SK-MEL-5 (cell line): ENCODE measurements at places on chromosomes 6 and 20.

GRCh38 chr6:153160221-153160620, 29.1 kb upstream of the RGS17 start:
- DNase-seq = no peak

DNA sequence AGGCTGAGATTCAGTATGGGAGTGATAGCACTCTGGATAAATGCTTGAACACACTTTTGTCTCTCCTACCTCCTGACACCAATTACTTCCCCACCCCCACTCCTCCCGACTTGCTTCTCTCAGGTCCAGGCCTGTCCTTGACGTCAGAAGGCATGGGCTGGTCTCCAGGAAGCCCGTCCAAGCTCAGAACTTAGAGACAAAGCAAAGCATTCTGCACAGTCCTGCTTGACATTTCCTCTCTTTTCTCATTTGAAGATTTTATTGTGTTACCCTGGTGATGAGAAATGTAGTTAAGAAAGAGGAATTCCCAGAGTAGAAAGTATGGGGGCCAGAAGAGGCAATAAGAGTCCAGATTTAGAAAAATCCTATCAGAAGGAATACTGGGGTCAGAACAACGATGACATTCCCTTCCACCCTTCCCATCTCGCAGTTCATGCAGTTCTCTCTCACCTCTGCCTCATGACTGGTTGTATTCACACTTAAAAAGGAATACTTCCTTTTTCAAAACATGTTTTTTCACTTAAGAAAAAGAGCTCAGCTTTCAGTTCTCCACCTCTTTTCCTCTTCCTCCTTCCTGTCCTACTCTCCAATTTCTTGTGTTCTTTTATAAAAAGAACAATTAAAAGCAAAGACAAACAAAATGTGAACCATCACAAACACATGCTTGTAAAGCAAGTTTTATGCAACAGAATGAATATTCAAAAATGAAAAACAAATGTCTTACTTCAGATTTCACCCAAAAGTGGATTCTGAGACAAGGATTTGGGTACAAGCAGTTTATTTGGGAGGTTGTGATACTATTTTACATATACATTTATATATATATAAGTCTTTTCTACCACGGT, 18.5 kb upstream of the FAM184A start:
- DNase-seq = peak; percentile 96

DNA sequence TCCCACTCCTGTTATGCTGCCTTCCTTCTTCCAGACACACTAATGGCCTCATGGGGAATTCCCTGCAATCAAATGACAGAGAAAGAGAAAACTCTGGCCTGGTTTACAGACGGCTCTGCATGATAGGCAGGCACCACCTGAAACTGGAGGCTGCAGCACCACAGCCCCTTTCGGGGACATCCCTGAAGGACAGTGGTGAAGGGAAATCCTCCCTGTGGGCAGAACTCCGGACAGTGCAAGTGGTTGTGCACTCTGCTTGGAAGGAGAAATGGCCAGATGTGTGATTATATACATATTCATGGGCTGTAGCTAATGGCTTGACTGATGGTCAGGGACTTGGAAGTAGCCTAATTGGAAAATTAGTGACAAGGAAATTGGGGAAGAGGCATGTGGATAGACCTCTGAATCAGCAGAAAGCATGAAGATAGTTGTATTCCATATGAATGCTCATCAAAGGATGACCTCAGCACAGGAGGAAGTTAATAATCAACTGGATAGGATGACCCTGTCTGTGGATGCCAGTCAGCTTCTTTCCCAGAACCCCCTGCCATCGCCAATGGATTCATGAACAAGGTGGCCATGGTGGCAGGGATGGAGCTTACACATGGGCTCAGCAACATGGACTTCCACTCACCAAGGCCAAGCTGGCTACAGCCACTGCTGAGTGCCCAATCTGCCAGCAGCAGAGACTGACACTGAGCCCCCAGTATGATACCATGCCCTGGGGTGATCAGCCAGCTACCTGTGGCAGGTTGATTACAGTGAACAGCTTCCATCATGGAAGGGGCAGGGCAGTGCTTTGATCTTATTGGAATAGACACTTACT, 44.5 kb upstream of the VSX1 start:
- DNase-seq = no peak

- DNase-seq = no peak
These were observed 99.4 kb downstream of the MYB start for GRCh38 chr6:135280375-135281136.

- no peak for DNase-seq
These were observed 16.8 kb upstream of the ZMYND8 start for GRCh38 chr20:47373206-47373733.

DNA sequence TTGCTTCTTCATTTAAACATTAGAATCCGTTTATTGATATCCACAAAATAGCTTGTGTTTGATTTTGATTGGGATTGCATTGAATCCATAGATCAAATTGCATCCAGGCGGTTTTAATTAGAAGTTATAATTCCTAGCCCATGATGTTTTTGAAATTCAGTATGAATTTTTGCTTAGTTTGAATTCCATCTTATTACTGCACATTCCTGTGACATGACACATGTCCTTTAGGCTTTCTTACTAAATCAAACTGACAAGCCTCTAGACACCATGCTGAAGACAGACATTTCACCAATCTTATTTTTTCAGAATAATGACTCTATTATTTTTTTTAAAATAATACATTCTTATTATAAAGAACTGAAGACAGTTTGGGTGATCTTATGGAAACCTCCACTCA, 21.4 kb upstream of the PI16 start:
- DNase-seq = no peak

DNA sequence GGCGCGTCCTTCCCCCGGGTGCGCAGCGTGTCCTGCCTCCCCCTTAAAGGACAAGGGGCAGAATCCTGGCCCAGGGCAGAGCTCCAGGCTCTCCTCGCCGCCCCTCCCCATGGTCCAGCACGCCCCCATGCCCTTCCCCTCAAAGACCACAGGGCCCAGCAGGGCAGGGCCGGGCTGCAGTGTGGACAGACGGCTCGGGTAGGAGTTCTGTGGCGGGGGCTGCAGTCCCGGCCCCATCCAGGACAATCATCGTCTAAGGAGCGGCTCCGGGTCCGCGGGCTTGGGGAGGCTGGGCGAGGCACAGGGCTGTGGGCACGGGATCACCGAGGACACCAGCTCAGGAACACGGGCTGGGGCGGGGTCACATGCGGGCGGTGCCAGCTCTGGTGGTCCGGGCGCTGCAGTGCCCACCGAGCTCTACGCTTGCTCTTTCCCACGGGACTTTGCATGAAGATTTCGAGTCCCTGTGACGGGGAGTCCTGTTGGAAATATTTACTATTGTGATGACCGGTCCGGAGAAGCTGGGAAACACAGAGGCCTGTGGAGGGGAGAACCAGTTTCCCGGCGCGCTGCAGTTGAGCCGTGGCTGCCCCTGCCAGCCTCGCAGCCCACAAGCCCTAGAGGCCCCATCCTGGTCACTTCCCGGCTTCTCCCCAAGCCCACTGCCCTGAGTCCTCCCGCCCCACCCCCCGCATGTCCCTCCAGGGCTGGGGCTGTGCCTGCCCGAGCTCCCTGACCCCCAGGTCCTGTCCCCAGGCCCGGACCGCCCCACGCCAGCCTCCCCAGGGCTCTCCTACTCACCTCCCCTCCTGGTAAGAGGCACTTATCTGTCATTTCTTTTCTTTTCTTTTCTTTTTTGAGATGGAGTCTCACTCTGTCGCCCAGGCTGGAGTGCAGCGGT, 20.6 kb downstream of the SLC17A9 start:
- no peak for DNase-seq

GRCh38 chr6:17448165-17448564, 54.8 kb downstream of the CAP2 start:
- DNase-seq = no peak

- peak; percentile 23 for DNase-seq
These were observed 31.0 kb downstream of the TIAM2 start for GRCh38 chr6:155026022-155026705.

DNA sequence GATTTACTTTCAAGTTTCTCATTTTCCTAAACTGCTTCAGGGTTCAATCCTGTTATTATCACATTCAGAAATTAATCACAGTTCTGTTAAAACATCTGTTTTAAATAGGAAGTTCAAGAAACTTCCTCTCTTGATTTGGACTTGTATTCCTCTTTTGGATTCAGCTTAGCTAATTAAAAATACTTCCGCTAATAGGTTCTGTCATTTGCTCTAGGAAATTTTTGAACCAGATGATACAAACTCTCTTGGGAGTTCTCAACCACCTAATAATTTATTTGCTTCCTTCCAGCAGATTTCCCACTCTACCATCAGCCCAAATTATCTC, 15.9 kb upstream of the TMEM30A start:
- DNase-seq = no peak

DNA sequence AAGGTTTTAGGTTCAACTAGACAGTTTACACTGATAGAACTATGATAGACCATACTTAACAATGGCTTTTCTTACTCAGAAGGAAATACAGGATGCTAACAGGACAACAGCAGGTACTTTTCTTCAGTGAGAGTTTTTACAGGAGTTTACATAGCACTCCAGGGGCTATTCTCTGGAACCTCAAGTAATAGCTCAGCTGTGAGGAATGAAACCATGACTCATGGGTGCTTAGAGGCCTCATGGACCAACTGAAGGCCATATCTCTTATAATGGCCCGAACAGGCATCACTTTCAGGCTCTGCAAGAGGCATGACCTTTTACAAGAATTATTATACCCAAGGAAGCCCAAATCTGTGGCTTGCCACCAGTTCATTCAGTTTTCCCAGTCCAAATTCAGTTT, 31.8 kb downstream of the TREML1 start:
- no peak for DNase-seq

DNA sequence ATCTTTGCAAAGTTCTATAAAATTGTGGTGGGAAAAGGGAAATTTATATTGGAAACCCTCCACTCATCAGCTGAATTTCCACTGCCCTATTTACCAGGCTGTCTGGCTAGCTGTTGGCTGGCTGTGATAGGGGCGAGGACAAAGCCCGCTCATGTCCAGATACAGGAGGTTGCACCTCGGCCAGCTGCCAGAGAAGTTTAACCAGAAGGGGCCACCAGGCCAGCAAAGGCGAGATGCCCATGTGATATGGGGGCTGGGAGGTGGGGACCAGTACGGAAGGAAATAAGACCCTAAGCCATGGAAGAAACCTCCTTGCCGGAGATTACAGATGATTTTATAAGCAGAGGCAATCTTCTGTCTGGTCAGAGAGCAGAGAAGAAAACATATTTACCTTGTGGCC, 143.8 kb downstream of the FNDC1 start:
- no peak for DNase-seq

DNA sequence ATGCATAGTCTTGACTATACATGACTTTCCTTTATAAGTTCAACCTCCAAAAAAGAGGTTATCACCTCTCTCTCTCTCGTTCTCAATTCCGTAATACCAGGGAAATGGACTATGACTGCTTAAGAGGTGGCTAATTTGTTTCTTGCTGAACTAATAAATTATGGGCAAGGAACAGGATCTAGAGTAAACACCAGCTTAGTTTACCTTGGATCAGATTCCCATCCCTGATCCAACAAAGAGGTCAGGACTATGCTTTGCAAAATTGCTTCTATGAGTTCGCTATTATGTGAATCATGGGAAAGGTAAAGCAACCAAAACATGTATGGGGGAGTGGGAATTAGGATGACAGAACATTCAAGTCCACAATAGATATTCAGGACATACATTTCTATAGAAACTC, 630.7 kb downstream of the HACE1 start:
- no peak for DNase-seq

GRCh38 chr6:156890627-156891314, 113.6 kb downstream of the ARID1B start:
- no peak for DNase-seq

DNA sequence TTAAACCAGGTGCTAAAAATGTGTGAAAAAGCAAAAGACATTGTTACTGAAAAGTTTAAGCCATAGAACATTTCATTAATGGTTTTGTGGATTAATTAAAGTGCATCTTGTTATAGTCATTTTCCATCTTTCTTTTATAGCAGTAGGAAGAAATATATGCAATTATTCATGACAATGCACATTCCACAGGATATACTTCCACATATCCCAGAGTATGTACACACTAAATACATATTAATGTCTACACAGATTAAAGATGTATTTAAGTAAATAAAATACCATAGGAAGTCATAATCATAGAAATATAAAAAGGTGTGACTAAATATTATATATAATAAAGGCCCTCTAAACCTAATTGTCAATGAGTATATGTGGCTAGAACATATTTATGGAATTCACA, 578.8 kb downstream of the PHF3 start:
- DNase-seq = no peak

DNA sequence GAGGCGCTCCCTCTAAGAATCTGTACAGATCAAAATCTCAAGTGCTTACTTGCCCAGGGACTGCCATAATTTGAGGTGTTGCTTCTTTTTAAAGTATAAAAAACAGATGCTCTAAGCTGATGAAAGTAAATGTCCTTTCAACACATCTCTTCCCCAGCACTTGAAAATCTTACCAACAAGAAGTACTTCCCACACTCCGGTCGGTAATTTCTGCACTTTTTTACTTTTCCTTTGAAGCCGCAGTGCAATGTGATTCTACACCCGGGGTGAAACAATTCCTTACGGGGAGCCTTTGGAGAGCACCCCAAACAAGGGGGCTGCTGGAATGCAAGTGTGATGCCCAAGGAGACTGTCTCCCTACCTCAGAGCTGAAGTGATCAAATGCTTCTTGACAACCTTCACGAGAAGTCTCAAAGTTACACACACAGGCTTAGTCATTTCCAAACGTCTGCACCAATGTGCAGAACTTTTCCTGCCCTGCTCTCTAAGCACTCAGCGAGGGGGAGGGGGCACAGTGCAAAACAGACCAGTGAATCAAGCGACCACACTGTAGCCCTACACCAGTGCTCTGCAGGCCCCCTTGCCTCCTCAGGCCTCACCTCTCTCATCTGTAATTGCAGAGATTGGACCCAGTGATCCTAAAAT, 56.7 kb downstream of the ATXN1 start:
- DNase-seq = no peak

GRCh38 chr6:137764464-137764863, 102.6 kb upstream of the TNFAIP3 start:
- DNase-seq = no peak

GRCh38 chr6:130931683-130932082, 104.5 kb downstream of the SMLR1 start:
- no peak for DNase-seq

DNA sequence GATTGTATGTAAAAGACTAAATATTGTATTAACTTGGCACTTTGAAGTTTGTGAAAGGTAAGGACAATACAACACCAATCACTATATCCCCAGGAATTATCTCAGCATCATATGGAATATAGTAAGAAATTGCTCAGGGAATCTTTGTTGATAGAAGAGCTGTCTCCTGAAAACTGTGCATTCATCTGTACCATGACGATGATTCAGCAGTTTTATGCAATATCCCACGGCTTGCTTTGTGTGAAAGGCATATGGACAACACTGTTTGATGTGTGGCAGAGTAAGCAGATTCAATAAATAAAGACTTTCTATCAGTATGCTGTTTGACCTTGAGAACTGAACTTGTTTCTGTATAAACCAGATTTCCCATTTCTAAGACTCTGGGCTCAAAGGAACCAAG, 147.5 kb upstream of the PLN start:
- DNase-seq = no peak

- no peak for DNase-seq
These were observed 6.2 kb downstream of the MYLIP start for GRCh38 chr6:16135066-16135465.
